ENCODE measurements at places on chromosomes 2 and 18.

DNA sequence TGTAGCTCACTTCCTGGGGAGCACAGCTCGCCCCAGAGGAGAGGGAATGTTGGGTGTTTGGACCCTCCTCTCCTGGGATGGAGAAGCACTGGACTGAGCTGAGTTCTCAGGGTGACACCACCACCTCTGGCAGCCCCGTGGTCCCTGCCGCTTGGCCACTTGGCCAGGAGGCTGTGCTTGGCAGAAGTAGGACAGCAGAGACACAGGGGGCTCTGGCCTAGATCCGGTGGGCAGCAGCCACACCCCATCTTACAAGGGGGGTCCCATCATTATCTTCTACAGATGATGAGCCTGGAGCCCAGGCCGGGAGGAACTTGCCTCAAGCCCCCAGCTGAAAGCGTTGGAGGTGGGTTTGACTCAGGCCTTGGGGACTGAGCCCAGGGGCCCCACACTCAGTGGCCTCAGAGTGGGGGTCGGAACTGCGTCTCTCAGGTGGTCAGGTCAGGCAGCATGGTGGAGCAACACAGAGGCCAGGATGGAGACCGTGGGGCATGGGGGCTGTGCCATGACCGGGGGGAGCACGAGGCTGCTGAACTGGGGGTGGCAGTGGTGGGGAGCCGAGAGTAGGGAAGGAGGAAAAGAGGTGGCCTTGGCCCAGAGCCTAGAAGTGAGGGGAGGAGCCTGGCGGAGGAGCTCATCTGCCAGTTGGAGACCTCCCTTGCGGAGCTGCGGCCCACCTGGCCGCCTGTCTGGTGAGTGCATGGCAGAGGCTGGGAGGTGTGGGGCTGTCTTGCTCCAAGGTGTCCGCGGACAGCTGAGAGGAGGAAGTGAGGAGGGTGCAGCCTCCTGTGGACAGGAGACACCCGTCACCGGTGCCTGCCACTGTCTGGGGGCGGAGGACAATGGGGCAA lies 63.6 kb upstream of the HDAC4 start:
- DNase-seq = no peak

DNA sequence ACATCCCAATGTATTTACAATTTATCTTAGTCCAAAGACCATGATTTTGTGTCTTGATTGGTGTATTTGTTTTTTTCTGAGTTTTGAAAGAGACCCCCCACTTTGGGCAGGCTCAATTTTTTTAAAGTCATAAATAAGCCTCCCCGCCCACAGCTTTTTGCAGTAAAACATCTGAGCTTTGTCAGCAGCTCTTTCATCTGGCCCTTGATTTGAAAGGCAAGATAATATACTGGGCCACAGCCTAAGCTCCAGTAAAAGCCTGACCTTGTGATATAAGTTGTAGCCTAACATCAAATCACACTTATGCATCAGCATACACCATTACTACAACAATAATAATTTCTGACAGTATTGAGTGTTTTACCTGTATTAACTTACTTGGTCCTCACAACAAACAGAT lies 51.3 kb upstream of the SERTAD2 start:
- DNase-seq = no peak

DNA sequence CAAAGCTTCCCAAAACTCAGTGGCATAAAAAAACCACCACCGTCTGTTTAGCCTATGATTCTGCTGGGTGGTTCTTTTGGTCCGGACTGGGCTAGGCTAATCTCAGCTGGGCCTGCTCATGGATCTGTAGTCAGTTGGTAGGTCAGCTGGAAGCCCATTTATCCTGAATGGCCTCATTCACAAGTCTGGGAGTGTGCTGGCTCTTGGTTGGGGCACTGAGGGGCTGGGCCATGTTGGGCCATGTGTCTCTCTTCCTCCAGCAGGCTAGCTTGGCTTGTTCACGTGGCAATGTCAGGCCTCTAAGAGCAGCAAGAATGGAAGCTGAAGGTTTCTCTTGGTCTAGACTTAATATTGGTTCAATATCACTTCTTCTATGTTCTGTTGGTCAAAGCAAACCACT lies 95.7 kb upstream of the HS6ST1 start:
- DNase-seq = no peak

- no peak for DNase-seq
Observed at GRCh38 chr2:102034683-102035548, 43.2 kb downstream of the IL1R2 start.

- peak; percentile 83 for DNase-seq
Observed at GRCh38 chr18:3790703-3791102, 340.7 kb downstream of the TGIF1 start.

- DNase-seq = no peak
Observed at GRCh38 chr2:51107841-51108240, 75.9 kb upstream of the NRXN1 start.

DNA sequence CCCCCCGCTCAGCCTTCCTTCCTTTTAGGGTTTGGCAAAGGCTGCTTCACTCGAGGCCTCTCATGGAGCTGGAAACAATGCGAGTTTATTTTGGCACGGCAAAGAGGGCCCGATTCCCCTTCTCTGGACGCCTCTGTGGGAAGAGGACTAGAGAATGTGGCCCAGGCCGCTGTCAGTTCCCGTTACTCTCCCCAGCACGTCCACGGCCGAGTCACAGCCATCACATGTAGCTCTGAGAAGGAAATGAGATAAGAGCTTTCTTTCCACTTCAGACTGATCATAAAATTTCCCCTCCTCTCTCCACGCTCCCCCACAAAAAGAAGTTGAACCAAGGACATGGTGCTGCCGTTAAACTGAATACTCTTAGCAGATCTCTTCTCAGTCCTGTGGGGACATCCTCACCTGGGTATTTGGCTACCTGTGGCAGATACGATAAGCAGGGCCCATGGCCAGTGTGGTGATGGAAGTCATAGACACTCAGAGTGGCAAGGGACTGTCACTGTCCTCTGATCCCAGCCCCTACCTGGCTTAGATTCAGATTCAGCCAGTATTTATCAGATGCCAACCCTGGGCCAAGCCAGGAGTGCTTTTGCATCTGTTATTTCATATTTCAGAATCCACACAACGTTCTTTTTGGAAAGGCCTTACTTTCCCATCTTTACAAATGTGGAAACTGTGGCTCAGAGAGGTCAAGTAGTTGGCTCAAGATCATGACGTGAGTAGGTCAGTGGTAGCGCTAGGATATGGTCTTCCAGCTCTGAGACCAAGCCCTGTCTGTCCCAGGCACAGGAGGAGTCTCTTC lies 101.2 kb downstream of the MCFD2 start:
- DNase-seq = peak; percentile 95

DNA sequence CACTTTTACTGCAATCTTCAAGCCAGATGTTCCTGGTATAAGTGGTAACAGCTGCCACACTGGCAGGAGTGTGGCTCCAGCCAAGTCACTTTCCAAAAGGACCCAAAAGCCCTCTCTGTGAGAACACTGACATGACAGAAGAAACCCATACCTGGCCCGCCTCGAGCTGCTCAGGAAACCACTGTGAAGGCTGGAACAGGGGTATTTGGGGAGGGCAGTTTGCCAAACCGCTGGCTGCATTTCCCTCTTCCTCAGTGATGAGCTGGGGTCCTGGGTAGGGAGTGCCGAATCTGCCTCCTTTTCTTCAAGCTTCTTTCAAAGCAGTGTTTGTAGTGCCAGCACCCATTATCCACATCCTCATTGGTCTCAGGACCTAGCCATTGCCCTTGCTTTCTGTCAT lies 10.3 kb upstream of the OSR1 start:
- DNase-seq = no peak

GRCh38 chr2:73020657-73021370 lies 50.7 kb downstream of the SFXN5 start:
- peak; percentile 4 for DNase-seq

DNA sequence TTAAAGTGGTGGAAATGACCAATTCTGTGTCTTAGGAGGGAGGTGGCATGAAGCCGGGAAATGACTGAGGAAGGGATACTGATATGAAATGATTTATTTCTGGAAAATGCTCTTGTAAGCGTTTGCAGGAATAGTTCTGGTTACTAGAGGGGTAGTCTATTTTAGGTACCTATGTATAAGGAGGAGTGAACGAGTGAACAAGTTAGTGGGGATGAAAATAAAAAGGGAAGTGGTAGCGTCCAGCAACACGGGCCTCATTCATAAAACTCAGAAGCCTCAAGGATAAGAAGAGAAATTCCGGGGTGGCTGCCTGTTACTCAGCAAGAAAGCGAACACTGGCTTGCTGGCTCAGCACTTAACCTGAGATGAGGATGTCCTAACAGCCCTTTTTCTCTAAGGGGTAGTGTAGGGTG lies 303.3 kb downstream of the NCKAP5 start:
- peak; percentile 9 for DNase-seq

GRCh38 chr2:222760301-222760897 lies 88.9 kb downstream of the MOGAT1 start:
- DNase-seq = no peak

Data from endothelial cell of umbilical vein (primary cell).